ENCODE measurements at places on chromosomes 2 and 18. TPM values are rescaled to one million over a fixed set of nuclear protein-coding genes. Genes with fewer than 3 reads are reported as not detected.

GRCh38 chr18:76805221-76805620 lies 17.1 kb upstream of the ZNF236 start:
- DNase-seq: no peak

DNA sequence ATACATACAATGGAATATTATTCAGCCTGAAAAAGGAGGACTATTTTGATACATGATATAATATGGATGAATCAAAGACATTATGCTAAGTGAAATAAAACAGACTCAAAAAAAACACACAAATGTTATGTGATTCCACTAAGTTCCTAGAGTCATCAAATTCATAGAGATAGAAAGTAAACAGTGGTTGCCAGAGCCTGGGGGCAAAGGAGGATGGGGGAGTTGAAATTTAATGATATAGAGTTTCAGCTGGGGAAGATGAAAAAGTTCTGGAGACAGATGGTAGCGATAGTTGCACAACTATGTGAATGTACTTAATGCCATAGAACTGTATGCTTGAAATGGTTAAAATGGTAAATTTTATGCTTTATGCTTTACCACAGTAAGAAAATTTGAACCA lies 119.7 kb downstream of the METTL4 start:
- DNase-seq: no peak

The SLC30A3 gene
- 0.26 TPM for polyA plus RNA-seq

The IMMT gene
- 92.6 TPM for polyA plus RNA-seq

The GAREM2 gene
- polyA plus RNA-seq: 7.2 TPM

DNA sequence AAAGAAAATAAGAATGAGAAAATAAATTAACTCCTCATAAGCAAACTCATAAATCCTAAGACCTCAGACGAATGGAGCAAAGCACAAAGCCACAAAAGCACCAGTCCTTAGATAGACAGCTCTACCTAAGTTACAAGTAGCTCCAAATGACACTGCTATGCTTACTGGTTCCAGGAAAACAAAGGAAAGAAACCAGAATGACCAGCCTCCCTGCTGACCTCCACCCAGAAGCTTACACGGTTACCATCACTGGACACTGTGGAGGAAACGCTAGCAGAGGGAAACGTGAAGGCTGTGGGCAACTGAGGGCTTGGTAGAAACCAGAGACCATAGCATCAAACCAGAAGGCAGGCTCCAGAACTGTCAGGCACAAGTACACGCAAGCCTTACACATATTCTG lies 67.8 kb downstream of the STK39 start:
- no peak for DNase-seq
